Panc1 (cell line): ENCODE measurements at places on chromosomes 16 and 17. TPM values are rescaled to one million over a fixed set of nuclear protein-coding genes. Genes with fewer than 3 reads are reported as not detected.

DNA sequence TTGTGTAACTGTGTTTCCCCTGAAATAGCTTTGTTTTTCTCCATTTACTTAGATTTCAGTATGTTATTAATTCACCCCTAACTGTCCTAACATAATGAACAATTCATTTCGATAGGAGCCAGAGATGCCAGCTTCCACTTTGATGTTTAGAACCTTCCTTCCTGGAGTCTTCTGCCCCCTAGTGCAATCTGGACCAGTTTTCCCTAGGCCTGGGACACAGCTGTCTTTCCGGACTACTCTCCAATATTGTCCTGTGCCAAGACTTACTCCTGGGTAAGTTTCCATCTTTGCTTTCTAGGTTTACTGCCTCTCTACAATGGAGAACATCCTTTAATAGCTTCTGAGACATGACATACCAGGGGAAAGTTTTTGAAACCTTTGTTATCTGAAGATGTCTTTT lies 12.8 kb downstream of the RECQL5 start:
- no peaks in the 10 kb centered on the region for H3K4me1 ChIP-seq
- no peak overlapping the region for H3K27ac ChIP-seq
- DNase-seq: no peak
- H3K4me3 ChIP-seq: no peak overlapping the region
- H3K27me3 ChIP-seq: no peaks in the 10 kb centered on the region

DNA sequence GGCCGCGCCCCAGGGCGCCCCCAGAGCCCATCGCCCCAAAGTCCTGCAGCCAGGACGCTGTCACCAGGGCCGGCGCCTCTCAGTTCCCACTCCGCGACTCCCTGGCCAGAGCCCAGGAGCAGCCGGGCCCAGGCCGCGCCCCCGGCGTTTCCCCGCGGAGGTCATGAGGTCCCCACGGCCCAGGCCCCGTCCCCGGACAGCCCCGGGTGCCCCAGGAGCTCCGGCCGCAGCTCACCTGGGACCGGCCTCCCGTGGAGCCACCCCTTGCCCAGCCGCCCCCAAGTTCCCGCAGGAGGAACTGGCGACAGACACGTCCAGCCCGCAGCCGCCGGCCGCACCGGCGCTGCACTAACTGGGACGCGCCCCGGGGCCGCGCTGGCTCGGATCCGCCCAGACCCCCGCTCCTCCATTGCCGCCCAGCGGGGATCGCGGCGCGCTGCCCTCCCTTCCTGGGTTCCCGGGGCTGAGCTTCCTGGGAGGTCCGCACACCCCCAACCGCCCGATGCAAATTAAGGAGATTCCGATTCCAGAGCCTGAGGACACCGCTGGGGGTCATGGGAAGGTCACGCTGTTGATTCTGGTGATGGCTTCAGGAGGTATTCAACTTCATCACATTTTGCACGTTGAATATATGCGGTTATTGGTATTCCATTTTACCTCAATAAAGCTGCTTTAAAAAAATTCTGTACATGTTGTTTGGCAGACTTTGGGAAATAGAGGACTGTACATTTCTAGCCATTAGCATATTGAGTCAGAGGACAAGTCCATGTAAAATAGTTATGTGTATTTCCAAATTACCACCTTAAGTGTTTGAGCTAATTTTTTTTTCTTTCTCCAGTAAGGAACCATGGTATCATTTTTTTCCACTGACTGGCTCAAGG lies 9.9 kb downstream of the AHSP start:
- H3K4me3 ChIP-seq: no peak overlapping the region
- no peak overlapping the region for H3K27ac ChIP-seq
- H3K4me1 ChIP-seq: no peaks in the 10 kb centered on the region
- no peaks in the 10 kb centered on the region for H3K27me3 ChIP-seq
- DNase-seq: no peak

- DNase-seq: no peak
- H3K4me3 ChIP-seq: no peak overlapping the region
Measured at GRCh38 chr17:3986939-3987335, 22.7 kb upstream of the ATP2A3 start.

DNA sequence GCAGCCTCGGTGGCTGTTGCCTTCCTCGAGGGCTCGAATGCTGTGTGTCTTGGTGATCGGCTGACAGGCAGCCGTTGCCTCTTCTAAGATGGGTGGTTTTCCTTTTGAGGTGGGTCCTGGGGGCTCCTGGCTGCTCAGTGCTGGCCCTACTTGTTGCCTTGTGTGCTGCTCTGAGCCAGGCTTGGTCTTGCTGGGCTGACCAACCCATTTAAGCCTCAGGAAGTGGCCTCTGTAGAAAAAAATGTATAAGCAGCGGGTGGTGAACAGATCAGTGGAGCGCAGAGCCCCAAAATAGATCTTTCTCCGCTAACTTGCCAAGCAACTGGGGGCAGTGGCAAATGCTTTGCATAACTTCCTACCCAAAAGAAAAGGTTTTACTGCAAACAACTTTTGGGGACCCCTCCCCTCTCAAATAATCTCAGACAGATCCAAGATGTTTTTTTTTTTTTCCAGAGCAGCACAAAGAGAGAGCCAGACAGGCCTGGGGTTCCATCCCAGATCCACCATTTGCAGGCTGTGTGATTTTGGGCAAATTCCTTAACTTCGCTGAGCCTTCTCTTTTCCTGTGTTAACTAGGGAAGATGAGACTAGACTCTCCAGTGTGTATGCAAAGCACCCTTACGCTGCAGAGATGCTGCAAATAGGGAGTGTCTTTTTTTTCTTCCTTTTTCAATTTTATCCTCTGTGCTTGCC lies 42.5 kb downstream of the PLCG2 start:
- no peaks in the 10 kb centered on the region for H3K4me1 ChIP-seq
- H3K4me3 ChIP-seq: no peak overlapping the region
- DNase-seq: no peak
- H3K36me3 ChIP-seq: no peaks in the 10 kb centered on the region

DNA sequence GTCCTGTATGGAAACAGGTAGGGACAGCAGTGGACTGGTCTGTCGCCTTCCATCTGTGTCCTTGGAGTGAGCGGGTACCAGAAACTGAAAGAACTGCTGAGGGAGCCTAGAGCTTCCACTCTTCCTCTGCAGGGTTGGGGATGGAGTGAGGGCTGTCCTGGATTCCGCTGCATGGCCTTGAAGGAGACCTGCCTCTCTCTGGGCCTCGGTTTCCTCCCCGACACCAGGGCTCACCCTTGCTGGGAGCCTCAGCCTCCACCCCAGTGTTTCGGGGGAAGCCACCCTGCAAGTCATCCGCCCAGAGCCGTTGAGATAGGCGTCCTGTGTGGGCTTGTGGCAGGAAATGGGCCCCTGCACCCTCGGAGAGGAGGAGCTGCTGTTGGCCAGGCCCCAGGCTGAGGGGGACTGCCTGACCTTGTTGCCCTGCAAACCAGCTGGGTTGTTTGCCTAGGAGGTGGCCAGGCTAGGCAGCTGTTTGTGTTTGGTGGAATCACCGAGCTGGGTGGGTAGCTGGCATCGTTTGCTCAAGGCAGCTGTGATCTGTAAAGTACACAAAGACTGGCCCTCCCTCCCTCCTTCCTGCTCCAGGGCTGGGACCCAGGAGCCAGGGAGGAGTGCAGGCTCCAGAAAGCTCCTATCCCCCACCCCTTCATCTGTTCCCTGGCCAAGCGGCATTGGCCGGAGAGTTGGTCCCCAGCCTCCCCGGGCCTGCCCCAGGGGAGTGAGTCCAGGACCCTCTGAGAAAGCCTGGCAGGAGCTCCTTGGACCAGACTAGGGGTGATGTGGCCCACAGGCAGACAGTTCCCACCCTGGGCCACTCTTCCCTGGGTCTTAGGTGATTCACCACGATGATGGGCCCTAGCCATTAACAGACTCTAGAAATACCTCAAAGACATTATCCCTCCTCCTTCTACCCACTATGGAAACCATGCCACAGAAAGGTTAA lies 1.3 kb downstream of the RAB37 start:
- peaks cover 7% of the 10 kb centered on the region for H3K4me1 ChIP-seq
- H3K27me3 ChIP-seq: 0 out of 2 replicates have a peak, but pooled peaks cover 3% of the 10 kb centered on the region
- no peaks in the 10 kb centered on the region for H3K36me3 ChIP-seq
- H3K4me3 ChIP-seq: no peak overlapping the region

- H3K4me3 ChIP-seq: no peak overlapping the region
- H3K27me3 ChIP-seq: no peaks in the 10 kb centered on the region
- no peaks in the 10 kb centered on the region for H3K4me1 ChIP-seq
Measured at GRCh38 chr17:52515927-52516326, 357.4 kb upstream of the CA10 start.

The TSNAXIP1 gene
- 1.6 TPM for total RNA-seq

The PTGES3L gene
- total RNA-seq: 0.74 TPM

The KRTAP4-5 gene
- not detected for total RNA-seq

The KRTAP4-4 gene
- total RNA-seq: not detected

The ITGAL gene
- 0.54 TPM for total RNA-seq

The ALDH3A1 gene
- 0.21 TPM for total RNA-seq
